Myocyte (in vitro differentiated cells): ENCODE measurements at places on chromosomes 3 and 15.

DNA sequence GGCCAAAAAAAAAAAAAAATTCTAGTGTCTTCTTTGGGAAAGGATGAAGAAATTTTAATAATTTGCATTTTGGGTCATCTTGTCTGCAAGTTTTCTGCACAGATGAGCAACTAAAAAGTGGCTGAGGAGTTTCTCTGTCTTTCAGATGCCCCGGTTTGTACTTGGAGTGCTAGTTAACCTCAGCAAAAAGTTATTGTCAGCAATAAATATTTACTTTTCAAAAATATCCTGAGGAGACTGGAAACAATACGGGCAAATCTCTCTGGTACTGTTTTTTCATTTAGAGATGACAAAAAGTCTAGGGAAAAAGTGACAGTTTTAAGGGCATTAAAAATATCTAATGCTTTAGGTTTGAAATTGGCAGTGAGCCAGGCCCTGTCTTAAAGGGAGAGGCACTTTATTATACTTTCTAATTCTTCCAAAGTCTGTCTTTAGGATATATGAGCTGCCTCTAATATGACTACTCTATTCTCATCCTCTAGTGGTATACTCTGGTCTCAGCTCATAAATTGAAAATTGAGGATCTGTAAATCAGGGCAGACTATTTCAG lies 436.0 kb upstream of the NR2F2 start:
- no peak for DNase-seq

- DNase-seq, result no peak
These were observed 37.7 kb upstream of the CPB1 start for GRCh38 chr3:148789906-148790305.

DNA sequence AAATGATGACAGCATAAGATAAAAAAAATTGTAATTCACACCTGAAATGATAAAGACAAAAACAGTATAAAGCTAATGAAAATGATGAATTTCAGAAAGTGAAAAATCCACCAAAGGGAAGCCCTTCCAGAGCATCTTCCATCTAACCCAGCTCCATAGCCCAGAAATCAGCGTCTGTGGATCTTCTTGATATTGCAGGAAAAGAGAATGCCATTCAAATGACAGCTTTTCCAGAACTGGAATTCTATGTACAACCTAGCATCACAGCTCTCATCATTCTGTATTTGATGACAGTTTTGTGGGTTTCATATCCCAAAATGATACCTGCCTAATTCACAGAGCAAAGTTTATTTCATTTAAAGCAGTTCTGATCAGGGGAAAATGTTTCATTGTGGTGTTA lies 267.3 kb downstream of the FHIT start:
- DNase-seq, result no peak

GRCh38 chr3:123618768-123619484 lies 34.1 kb upstream of the HACD2 start:
- peak; percentile 74 for DNase-seq

GRCh38 chr3:70963431-70964275 lies 619.9 kb downstream of the FOXP1 start:
- no peak for DNase-seq

DNA sequence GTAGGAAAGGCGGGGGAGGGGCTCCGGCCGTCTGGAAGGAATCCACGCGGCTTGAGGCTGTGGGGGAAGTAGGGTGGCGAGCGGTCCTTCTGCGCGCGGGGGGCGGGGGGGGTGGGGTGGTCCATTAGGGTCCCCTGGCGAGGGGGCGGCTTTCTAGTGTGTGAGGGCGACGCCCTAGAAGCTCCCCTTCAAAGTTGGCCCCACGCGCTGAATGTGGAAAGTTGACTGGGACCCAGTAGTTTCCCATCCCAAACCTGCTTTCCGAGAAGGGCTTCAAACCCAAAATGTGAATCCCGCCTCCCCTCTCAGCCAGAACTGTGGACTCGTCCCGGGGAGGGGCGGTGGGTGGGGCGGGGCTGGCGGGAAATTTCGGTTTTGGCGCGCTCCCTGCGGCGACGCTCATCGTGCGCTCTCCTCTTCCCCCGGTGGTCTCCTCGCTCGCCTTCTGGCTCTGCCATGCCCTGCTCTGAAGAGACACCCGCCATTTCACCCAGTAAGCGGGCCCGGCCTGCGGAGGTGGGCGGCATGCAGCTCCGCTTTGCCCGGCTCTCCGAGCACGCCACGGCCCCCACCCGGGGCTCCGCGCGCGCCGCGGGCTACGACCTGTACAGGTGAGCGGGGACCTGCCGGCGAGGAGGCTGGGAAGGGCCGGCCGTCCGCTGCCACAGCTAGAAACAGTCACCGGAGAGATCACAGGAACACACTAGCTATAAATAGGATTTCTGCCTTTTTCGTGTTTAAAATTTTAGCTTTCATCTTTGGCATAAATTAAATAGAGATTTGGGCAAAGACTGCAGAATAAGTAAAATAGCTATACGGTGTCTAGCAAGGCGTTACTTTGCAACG lies 790 bp downstream of the DUT start:
- DNase-seq, result peak; percentile 73

GRCh38 chr3:98817547-98818041 lies 54.5 kb downstream of the ST3GAL6 start:
- DNase-seq, result peak; percentile 68

DNA sequence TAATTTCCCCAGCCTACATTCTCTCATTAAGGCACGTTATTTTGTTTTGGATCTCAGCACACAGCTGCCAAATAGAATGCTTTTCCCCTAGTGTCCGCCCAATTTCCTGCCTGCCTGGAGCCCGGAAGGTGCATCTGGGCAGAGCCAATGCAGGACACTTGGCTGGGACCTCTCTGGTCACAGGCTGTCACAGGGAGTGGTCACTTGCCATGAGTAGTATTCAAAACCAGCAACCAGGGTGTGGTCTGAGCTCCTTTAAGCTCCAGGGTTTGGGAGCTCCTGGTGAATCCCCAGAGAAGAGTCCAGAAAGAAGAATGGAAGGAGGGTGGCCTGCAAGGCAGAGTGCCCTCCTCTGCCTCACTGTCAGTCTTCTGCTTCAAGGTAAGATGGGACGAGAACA lies at the start of gene HTR3C:
TSS of gene HTR3C (plus strand) at position 281 of the 400 bp plus-strand sequence. CDS start at position 315, 34 bp downstream.
- no peak for DNase-seq

DNA sequence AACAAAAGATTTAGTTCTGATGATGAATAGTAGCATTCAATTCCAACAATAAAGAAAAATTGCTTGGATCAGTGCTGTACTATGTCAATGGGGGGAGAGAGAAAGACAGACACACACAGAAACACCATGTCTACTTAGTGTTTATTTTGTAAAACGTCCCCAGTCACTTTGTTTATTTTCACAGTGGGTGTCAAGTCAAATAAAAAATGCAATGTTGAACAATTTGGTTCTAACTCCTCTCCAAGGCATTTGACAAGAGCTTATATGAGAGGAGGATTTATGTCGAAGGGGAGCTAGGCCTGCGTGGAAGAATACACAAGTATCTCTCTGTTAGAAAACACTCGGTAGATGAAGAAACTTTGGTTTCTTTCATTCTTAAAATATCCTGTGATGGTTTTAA lies 201.7 kb upstream of the SLC2A2 start:
- DNase-seq, result no peak

DNA sequence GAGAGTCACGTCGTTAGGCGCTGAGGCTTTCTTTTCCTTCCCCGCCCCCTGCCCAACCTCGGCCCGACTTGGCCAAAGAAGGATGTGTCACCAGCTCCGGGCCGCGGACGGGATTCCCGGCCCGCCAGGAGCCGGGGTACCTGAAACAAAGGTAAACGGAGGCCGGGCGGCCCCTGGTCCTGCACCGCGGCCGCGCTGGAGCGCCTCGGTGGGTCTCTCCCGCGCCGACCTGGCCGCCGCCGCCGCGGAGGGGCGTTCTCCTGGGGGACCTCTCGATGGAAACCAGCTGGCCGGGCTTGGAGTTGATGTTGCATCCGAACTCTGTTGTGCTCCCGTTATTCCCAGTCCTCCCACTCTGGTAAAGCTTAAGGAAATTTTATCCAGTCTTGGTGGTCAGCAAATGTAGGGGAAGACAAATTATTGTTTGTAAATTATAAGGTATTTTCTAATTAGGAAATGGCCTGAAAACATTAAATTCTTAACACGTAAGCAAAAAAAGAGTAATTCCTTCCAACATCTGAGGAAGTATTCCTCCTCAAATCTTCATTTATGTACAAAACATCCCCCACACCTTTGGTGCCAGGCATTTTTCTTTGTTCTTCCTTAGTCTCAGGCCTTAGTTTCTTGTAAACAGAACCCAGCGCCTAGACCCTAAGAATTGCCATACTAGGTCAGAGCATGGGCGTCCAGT lies 888 bp downstream of the PPP2R3A start:
- peak; percentile 18 for DNase-seq

GRCh38 chr15:64566629-64567427 lies 106.5 kb downstream of the ZNF609 start:
- DNase-seq, result peak; percentile 62

- DNase-seq, result peak; percentile 67
These were observed 31.1 kb downstream of the FAH start for GRCh38 chr15:80183886-80184285.

DNA sequence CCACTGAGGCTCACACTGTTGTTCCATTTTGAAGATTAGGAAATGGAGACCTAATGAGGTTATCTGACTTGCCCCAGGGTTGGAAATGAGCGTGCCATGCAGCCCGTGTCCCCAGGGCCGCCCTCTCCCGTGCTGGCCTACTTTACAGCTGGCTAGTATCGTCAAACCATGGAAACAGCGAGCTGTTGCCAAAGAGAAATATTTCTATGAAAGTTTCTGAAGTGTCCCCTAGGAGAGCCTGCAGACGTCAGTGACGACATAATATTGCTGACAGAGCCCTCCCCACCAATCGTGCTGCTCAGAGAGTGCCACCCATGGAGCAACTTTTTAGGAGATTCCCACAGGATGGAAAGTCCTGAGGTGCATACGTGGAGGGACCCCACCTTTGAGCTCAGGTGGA lies 11.2 kb upstream of the FAM174B start:
- no peak for DNase-seq
